ENCODE measurements at places on chromosomes 7 and 10.

DNA sequence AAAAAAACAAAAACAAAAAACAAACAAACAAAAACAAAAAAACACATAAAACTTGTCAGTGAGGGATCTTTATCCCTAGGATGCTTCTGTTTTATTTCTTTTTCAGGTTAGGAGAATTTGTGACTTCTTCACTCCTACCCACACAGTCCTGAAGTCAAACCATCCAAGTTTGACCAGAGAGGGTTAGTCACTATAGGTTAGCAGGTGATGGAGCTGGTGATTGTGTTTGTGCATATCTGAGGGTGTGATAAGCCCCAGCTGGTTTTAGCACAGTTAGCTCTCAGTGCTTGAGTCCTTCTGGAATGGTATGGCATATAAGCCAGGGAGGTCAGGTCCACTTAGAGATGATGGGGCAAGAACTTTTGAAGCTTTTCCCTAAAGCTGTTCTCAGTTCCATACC, 11.8 kb upstream of the IKZF1 start:
- no peak for DNase-seq

DNA sequence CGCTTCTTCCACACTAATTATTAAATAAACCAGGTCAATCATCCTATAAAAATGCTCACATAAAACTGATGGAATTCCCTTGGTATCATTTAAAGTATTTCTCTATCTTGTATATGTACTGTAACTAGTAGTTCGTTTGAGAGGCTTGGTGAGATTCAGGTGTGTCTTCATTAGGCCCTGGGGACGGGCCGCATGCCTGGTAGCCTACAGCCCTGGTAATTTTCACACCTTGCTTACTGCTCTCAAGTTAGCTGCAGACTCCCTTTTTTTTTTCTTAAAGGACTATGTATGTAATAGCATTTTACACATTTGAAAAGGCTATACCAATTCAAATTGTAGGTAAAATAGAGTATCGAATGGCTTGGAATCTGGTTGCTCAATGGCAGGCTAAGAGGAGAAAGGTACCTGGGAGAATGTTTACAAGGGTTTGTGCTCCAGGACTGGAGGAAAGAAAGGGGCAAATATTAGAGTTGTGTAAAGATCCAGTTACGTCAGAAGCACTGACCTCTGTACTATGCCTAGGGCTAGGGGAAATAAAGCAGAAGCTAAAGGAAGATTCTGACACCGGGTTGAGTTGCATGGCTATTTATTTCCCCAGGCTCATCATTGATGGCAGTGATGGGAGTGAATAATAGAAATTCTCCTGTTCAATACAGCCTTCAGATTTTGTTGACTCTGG, 58.8 kb upstream of the PNLIP start:
- no peak for DNase-seq

GRCh38 chr10:13971601-13972475, 358.9 kb downstream of the FRMD4A start:
- no peak for DNase-seq

DNA sequence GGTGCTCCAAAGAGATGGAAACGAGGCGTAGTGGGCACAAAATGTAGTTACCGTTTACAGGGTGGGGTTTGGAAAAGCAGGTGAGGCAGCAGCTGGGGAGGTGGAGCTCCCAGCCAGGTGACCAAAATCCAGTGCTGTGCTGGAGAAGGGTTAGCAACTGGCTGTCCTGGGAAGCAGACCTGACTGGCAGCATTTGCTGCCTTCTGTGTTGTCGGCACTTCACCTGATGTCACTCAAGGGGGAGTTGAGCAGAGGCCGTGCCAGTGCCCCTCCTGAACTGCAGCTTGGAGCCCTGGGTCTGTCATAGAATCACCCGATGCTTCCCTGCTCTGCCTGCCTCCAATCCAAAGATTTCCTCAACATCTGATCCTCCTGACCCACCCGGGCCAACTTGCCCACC, 12.8 kb downstream of the GCK start:
- DNase-seq, result no peak

- DNase-seq, result peak; percentile 8
Measured at GRCh38 chr10:133475425-133475734, 21.6 kb downstream of the SCART1 start.

GRCh38 chr10:12720217-12720981, 281.1 kb downstream of the CCDC3 start:
- no peak for DNase-seq

DNA sequence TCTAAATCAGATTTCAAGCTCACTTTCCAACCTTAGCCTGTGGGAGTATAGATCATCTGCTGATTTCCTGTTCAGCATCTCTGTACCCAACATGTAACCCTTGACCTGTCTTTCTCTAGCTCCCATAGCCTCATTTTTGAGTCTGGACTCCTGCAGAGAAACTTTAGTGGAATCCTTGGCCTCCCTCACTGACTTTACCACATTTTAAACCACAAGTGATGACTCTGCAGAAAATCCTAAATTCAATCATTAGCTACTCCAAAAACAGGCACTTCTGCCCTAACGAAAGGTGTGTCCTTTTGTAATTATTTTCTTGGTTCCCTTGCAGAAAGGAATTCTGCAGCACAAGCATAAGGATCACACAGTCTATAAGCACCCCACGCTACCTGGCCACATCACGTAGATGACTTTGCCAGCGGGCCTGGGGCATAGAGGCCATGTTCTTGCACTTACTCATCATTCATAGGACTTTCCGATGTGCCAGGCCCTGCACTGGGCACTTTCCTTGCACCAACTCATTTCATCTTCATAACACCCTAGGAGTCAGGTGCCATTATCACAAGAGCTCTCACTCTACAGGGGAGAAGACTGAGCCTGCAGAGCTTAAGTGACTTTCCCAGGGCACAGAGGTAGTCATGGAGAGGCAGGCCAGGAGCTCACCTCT, 57.2 kb upstream of the OPALIN start:
- no peak for DNase-seq

DNA sequence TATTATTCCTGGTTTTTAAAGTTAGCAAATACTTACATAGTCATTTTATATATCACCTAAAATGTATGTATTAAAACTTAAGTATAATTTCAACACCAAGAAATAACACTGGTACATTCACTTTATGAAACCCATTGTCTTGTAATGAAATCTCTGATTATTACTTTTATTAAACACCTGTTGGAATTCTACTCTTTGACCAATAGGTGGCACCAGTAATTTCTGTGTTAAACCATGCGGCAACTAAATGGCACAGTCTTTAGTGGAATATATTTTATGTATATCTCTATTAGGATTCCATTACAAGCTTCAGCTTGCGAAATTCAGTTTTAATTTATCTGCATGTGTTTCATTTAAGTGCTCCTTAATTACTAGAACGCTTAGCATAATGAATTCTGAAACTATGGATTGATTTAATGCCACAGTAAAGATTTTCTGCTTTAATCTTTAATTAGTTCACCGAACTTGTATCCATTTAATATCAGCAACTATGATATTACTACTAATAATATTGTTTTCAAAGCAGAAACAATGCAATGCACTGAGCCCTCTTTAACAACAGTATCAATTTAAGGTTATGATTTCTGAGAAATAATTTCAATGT, 181.3 kb downstream of the MAGI2 start:
- no peak for DNase-seq

GRCh38 chr7:132895231-132895630, 186.7 kb downstream of the CHCHD3 start:
- DNase-seq, result no peak

DNA sequence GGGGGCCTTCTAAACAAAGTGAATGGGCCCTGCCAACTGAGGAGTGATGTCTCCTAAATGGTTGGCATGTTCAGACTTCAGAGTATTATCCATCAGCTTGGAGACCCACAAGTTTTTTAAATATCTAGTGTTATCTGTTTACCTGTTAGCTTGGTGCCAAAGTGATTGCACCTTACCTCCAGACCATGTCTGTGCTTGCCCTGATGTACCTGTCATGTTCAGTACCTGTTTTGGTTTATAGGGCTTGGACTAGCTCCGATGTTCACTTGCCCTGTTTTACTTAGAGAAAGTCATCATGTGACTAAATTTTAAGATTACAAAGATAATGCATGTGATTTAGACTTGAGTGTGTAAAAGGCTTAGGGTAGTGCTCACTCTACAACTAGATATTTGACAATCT, 67.7 kb downstream of the CNNM2 start:
- no peak for DNase-seq

- no peak for DNase-seq
Measured at GRCh38 chr10:61978965-61979364, 77.5 kb downstream of the ARID5B start.

- no peak for DNase-seq
Measured at GRCh38 chr7:12726908-12727307, 39.5 kb downstream of the ARL4A start.

GRCh38 chr10:14454629-14455028, 123.9 kb upstream of the FRMD4A start:
- DNase-seq, result no peak

- peak; percentile 26 for DNase-seq
Measured at GRCh38 chr7:24587853-24588252, 14.6 kb downstream of the PALS2 start.

GRCh38 chr7:142571581-142571980, 177.7 kb upstream of the PRSS1 start:
- DNase-seq, result no peak

GRCh38 chr10:60203993-60204618, 185.6 kb downstream of the ANK3 start:
- no peak for DNase-seq

DNA sequence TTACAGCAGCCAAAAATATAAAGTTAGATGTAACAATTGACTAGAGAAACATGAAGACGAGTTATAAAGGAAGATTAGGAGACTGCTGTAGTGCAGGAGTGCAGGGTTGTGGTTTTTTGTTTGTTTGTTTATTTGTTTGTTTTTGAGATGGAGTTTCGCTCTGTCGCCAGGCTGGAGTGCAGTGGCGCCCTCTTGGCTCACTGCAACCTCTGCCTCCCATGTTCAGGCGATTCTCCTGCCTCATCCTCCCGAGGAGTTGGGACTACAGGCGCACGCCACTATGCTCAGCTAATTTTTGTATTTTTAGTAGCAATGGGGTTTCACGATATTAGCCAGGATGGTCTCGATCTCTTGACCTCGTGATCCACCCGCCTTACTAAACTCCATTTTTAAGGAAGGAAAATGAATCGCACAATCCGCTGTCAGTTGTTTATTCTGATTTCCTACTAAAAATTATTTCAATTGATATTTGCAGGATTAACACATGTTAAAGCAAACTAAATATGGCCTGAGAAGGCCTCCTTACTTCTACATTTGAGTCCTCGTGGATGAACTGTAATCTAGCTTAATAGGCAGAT, 233.3 kb downstream of the NSUN6 start:
- DNase-seq, result no peak

DNA sequence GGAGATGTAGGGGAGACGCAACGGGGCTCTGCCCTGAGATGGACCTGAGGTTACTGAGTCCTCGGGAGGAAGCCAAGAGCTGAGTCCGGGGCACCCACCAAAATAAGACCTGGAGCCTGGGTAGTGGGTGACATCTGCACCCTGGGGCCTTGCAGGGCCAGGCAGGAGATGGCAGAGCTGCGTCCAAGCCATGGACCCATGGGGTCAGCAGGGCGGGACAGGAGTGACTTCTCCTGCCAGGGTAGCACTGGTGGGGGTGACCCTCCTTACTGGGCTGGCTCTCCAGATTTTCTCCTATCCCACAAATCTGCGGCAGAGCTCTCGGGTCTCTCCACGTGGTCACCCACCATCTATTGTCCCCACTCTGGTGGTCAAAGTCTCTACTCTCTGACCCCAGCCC, 2.1 kb downstream of the GHRHR start:
- DNase-seq, result no peak

DNA sequence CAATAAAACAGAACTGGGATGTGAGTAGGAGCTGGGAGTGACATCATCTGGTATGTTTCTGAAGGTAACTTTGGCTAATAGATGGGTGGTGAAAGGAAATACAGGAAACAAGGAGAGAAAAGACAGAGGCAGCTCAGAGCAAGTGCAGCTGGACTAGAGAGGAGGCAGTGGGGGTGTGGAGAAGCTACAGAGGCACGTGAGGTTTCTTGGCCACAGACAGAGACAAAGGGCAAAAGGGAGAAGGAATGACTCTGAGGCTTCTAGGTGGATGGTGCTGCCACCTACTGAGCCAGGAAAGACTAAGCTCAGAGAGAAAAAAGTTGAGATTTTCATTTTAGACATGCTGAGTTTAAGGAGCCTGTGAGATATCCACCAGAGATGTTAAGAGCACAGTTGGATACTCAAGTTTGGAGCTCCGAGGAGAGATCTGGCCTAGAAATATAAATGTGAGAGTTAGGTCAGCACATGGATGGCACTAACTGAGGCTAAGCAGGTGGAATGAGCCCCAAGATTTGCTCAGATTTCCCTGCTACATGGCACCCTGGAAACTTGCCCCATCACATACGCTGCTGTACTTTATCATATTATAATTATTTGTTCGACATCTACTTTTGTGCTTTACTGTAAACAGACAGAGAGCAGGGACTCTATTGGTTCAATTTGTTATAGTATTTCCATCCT, 293.0 kb upstream of the IMMP2L start:
- DNase-seq, result no peak

DNA sequence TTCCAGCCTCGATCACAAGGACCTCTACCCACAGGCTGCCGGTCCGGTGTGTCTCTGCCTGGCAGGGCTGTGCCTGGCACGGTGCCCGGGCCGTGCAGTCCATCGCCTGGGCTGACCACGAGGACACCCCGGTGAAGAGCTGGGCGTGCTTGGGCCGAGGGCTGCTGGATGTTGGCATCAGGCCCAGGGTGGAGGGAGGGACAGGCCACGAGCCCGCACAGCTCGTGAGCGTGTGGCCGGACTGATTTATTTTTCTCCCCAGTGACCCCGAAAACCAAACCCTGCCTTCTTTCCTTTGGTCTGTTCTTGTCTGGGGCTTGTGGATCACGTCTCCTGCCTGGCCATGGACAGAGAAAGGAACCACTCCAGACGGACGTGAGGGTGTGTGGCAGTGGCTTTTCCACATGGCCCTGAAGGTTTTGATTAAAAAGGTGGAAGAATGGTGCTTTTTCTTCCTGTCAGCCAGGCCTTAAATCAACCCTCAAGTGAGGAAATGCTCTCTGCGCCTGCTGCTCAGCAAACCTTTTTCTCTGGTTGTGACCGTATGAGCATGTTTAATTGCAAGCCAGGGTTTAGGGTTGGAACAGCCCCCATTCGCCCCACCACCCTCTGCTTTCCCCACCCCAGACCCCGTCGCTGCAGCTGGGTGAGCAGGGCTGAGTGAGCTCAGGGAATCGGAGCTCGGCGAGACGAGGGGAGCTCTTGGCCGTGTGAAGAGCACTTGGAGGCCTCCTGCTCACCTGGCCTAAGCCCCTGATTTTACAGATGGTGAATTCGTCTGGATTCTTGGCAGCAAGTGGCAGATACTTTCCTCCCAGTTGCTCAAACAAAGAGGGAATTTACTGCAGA, 130.1 kb downstream of the RGS10 start:
- DNase-seq, result no peak

- no peak for DNase-seq
Measured at GRCh38 chr7:91079487-91079886, 184.7 kb upstream of the FZD1 start.

DNA sequence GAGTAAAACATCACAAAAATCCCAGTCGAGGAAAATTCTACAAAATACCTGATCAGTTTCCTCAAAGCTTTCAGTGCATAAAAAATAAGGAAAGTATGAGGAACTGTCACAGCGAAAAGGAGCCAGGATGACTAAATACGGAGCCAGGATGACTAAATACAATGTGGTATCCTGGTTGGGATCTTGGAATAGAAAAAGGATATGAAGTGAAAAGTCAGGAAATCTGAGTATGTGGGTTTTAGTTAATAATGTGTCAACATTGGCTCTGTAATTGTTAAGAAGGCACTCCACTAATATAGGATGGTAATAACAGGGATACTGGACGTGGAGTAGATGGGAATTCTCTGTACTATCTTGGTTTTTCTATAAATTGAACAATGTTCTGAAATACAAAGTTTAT, 175.5 kb downstream of the SUGCT start:
- no peak for DNase-seq

GRCh38 chr7:67512481-67512880, 515.8 kb downstream of the TYW1 start:
- no peak for DNase-seq
